Gastrocnemius medialis (tissue), 4 donors: ENCODE measurements at places on chromosomes 2 and 18. TPM values are rescaled to one million over a fixed set of nuclear protein-coding genes. Genes with fewer than 3 reads are reported as not detected.

- no peak for DNase-seq
- H3K27me3 ChIP-seq = no peaks in the 10 kb centered on the region
- H3K36me3 ChIP-seq = no peaks in the 10 kb centered on the region
- peaks cover 12% of the 10 kb centered on the region for H3K4me1 ChIP-seq
These were observed 42.4 kb upstream of the KDM3A start for GRCh38 chr2:86398500-86399474.

GATA6 gene
- 1.2 TPM for total RNA-seq

GRCh38 chr2:96700086-96700485 lies 39.8 kb downstream of the LMAN2L start:
- DNase-seq = no peak
- no peaks in the 10 kb centered on the region for H3K4me1 ChIP-seq
- no peaks in the 10 kb centered on the region for H3K27me3 ChIP-seq
- H3K27ac ChIP-seq = no peak overlapping the region

AMER3 gene
- not detected for total RNA-seq

TMEM37 gene
- 2.7 TPM for total RNA-seq

DNA sequence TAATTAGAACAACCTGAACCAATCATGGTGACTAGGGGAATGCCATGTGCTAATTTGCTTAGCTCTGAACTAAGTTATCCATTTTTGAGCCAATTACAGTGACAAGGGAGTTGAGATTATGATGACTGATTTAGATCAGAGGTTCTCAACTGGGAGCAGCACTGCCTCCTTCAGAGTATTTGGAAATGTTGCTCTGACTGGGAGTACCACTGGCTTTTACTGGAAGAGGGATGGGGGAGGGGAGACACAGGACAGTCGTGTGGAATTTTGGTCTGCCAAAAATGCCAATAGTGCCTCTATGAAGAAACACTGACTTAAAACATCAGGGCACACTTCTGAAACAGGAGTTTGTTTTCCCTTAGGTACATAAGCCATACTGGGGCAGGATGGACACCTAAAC lies 48.1 kb upstream of the VPS54 start:
- no peak overlapping the region for H3K4me3 ChIP-seq
- no peaks in the 10 kb centered on the region for H3K4me1 ChIP-seq

TEKT4 gene
- total RNA-seq = not detected

DNA sequence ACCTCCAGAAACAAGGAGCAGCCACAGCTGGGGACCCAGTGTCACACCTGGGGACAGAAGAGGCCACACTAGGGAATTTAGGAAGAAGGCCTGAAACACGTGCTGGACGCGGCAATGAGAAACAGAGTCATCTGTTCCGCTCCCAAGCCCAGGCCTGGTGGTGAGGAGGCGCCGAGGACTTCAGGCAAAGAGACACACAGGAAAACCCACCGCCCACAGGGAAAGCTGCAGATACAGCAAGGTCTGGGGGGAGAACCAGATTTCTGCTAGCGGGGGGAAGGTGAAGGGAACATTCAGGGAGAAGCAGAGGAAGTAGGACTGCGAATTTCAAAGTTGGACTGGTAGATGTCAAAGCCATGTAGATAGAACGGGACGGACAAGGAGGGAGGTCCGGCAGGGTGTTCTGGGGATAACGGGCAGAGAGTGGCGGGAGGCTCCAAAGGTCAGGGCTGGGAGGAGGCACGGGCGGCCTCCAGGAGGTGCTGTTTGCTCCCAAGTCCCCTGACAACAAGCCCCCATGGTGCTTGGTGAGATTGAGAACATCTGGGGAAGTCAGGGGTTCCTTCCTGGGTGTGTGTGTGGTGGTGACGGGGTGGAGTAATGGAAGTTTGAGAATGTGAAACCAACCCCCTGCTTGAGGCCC lies 351.7 kb upstream of the MYT1L start:
- H3K27ac ChIP-seq = no peak overlapping the region
- H3K27me3 ChIP-seq = no peaks in the 10 kb centered on the region
- H3K4me1 ChIP-seq = no peaks in the 10 kb centered on the region
- H3K36me3 ChIP-seq = no peaks in the 10 kb centered on the region

C2orf15 gene
- not detected for total RNA-seq

RGPD4 gene
- total RNA-seq = 0.04 TPM

MPPE1 gene
- total RNA-seq = 30.1 TPM

- peaks cover 10% of the 10 kb centered on the region for H3K4me1 ChIP-seq
- H3K27me3 ChIP-seq = no peaks in the 10 kb centered on the region
- no peak overlapping the region for H3K27ac ChIP-seq
- no peaks in the 10 kb centered on the region for H3K36me3 ChIP-seq
- no peak overlapping the region for H3K4me3 ChIP-seq
These were observed 306.5 kb downstream of the STK39 start for GRCh38 chr2:167940734-167941507.

B3GNT7 gene
- 0.39 TPM for total RNA-seq

POTEJ gene
- not detected for total RNA-seq
